8988T (cell line): ENCODE measurements at places on chromosomes 16 and 17.

- DNase-seq: no peak
Observed at GRCh38 chr16:19857593-19858339, 26.9 kb downstream of the GPRC5B start.

DNA sequence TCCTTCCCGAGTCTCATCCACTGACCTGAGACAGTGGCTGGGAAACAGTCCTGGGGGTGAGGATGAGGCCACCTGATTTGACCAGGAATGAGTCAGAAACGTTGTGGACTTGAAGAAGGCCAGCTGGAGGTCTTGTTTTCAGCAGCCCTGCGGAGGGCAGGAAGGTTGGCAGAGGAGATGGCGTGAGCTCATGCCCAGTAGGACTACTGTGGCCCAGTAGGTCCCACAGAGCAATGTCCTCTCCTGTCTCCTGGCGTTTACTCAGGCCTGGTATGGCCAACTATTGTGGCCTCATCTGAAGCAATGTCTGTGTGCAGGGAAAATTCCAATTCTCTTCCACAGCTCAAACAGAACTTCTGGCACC lies 84.1 kb upstream of the DNAJA2 start:
- no peak for DNase-seq

DNA sequence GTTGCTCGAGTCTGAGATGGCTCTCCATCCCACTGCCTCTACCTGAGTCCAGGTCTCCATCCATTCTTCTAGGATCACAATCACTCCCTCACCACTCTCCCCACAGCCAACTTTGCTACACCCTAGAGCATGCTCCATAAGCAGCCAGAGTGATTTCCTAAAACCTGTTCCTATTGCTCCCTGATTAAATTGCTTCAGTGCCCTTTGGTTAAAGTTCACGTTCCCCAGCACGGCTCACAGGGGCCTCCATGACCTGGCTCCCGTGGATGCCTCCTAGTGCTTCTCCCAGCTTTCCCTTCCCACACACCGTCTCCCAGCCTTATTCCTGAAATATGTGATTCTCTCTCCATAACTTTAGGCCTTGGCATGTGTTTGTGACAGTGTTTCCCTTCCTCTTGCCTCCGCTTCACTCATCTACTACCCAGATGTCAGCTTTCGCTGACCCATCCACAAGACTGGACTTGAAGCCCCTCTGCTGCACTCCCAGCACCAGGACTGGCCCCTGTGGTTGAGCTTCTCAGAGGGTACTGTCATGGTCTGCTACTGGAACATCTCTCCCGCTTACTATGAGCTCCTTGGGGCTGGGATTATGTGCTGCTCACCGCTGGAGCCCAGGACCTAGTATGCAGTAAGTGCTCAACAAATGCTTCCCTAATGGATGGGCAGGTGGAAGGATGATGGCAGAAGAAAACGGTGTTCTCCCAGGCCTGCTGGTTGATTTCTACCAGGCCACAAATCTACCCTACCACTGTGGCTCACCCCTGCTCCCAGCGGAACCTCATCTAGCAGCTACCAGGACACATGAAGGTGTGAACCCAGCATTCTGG lies 17.9 kb downstream of the MYO18A start:
- no peak for DNase-seq

DNA sequence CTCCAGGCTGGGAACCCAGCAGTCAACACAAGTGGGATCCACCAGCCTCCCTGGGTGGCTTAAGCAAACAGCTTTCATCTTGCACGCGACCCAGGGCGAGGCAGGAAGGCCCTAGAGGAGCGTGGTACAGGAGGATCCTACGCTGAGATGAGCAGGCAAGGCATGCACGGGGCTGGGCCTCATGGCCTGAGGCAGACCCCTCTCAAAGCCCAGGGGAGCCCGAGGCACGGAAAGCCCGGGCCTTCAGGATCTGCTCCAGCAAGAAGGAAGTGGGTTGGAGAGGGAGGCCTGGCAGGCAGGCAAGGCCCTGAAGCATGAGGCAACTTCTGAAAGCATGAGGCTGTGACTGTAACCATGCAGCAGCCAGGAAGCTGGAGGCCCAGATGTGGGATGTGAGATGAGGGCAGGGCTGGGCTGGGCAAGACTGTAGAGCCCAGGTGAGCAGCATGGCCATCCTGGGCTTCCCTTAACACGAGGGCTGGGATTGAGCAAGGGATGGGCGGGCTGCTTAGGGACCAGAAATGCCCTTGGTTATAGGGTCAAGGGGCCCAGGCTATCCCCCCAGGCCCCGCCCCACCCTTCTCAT lies 338.7 kb downstream of the C16orf95 start:
- DNase-seq: no peak

DNA sequence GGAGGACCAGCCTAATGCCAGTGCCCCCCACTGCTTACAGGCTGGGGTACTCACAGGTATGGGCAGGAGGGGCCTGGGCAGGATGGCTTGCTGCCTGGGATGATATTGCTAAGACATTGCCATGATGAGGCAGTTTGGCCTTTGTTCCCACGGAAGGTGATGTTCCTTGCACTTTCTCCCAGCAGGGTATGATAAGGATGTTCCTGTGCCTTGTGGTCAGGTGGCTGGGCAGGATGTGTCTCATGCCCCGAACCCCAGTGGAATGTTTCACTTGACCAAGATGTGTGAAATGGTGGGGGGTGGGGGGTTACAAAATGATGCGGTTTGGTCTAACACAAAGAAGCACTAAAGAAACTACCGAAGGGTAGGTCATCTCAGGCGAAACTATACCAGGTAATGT lies 337.8 kb upstream of the ZFHX3 start:
- no peak for DNase-seq

GRCh38 chr16:11078812-11079459 lies 134.6 kb downstream of the CLEC16A start:
- DNase-seq: no peak

DNA sequence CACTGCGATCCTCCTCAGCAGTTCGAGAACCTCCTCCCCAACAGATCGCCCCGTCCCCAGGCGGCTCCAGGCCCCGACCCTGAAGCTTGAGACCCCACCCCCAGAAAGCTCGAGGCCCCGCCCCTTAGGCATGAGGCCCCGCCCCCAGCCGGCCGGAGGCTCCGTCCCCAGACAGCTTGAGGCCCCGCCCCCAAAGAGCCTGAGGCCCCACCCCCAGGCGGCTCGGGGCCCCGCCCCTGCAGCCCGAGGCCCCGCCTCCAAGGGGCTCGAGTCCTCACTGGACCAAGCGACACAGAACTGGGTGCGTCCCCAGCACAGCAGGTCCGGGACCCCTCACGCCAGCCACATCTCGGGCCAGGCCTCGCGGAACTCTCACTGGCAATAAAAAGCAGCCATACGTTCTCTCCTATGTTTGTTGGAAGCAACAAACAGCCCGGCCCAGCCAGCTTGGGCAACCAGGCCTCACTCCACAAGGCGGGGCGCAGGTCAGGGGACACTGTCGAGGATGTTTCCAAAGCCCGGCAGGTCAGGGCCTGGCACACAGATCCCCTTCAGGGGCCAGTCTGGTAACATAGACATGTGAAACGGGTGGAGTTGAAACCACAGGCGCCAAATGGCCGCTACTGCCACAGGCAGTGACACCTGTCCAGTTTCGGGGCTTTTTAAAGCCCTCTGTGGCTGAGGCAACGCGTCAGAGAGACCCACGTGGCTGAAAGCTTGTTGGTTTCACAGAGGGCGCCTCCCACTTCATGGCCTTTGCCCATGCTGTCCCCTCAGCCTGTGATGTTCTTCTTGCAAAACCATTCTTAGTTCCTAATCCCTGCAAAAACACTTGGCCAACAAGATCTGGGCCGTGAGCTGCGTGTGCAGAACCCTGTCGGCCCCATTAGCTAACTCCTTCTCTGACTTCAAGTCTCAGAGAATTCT lies 224.2 kb downstream of the PARN start:
- peak; percentile 21 for DNase-seq

- no peak for DNase-seq
Observed at GRCh38 chr16:83176802-83177201, 550.0 kb downstream of the CDH13 start.

- DNase-seq: no peak
Observed at GRCh38 chr17:14119546-14119945, 50.2 kb downstream of the COX10 start.

GRCh38 chr16:49454426-49455180 lies 81.0 kb downstream of the C16orf78 start:
- DNase-seq: no peak

DNA sequence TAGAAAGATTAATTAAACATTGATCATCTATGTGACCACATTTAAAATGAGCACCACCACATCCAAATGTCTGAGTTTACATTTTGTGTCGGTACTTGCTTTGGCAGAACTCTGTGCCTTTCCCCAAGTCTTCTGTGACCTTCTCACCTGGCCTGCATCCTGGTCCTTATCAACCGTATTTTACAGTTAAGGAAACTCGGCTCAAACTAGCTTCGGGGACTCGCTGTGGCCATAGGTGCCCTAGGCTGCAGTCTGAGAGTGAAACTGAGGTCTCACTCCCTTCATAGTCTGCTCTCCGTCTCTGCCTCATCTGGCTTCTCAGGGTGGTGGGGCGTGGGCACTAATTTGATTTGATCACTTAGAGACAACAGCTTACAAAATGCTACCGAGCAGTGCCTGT lies 555.5 kb downstream of the WWOX start:
- DNase-seq: no peak

DNA sequence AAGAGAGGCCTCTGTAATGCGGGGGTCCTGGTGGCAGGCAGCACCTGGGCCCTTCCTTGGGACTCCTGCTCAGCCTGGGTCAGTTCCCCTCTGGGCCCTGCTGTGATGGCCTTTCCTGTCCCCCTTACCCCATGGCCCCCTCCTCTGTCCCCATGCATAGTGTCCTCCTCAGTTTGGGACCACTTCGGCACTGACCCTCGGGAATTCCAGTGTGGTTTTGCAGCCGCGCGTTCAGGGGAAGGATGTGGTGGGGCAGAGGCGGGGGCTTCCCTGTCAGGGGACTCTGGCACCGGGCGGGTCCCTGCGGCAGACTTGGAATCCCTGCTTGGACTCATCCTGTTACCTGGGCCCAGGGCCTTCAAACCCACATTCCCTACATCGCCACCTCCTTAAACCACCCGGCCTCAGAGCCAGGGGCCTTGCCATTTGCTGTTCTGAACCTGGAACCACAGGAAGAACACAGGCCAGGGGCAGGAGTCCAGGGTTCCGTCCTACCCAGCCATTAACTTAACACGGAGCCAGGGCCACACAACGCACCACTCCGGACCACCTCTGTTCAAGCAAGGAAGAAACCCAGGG lies 31.4 kb upstream of the EIF1 start:
- no peak for DNase-seq

- DNase-seq: no peak
Observed at GRCh38 chr17:57425903-57426880, 169.9 kb downstream of the MSI2 start.

DNA sequence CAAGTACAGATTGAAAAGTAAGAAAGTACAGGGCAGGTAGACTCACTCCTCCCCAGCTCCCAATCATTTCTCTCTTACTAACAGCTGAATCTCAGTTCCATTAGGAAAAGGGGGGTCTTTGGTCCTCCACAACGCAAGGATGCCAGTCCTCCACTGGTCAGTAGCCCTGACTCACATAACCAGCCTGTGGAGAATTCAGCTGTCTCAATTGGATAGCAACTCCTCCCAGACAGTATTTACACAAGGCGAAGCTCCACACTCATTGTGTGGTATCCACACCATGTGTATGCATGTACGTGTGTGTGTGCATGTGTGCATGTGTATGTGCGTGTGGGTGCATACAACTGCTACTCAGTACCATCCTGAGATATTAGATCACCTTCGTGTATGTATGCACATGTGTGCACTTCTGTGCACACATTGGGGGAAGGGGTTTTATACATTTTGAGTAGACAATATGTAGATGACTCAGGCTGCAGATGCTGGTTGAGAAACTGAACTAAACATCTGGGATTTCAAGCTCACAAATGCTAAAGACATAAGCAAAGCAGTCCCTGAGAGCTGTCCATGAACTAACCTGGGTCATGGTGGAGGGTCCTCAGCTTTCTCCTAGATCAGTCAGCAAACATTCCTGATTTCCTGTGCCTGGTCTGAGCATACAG lies 240.1 kb downstream of the SLC39A11 start:
- no peak for DNase-seq

DNA sequence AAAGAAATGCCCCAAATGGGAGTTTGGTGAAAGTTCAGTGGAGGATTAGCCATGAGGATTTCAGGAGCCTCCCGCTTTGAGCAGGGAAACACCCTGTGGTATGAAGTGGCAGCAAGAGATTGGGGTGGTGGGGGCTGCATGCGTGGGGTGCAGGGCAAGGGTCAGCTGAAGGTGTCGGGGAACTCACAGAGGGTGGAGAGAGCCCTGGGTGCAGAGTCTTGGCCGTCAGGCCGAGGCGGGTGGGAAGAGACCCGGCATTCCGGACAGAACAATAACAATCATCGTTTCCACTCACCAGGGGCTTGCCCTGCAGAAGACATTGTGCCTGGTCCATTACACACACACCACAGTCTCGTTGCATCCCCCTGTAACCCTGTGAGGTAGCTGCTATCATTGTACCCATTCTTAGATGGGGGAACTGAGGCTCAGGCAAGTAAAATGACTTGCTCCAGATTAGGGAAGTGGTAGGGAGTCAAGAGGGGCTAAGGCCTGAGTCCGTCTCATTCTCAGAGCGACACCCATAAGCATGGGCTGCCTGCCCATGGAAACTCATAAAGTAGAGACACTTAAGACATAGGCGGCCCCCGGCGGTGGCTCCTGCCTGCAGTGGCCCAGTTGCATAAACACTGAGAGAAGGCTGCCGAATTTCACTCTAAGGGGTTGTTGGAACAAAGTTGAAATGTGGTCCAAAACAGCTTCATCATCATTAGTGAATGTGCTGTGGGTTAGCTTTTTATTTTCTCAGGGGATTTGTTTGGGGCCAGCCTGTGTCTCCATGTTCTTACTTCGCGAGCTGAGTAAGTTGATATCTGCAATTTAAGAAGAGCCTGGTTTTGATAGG lies 93.3 kb downstream of the CMIP start:
- no peak for DNase-seq

DNA sequence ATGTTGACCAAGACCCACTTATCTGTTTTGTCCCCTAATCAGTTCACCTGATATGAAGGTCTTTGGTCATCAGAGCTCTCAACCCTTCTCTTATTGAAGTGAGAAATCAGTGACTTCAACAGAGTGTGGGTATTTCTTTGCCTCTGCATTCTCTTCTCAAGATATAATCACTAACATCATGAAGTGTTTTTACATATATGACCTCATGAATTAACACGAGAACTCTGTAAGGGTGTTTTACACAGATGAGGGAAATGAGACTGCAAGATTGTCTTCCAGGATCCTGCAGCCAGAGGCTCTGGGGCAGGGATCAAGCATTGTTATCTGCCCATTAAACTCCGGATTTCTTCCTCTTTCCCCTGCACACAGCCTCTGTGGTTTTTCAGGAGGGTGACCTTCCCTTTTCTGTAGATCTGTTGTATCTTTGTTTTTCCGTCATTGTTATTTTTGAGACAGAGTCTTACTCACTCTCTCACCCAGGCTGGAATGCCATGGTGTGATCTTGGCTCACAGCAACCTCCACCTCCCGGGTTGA lies 22.7 kb downstream of the LCMT1 start:
- DNase-seq: no peak
